ENCODE measurements at places on chromosomes 12 and 14. TPM values are rescaled to one million over a fixed set of nuclear protein-coding genes. Genes with fewer than 3 reads are reported as not detected.

DNA sequence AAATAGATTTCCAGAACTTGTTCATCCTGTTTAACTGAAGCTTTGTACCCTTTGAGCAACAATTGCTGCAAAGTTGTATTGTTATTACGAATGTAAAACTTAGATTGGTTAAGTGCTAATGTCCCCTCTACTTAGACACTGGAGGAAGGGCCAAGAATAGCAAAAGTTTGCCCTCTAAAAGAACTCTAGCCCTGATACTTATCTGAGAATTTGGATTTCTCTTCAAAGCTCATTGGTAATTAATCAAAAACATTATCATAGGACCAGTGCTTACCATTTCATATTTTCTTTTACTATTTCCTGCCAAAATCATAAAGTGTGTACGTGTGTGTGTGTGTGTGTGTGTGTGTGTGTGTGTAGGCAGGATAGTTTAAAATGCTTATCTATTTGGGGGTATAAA, 58.2 kb downstream of the LMNTD1 start:
- H3K36me3 ChIP-seq: no peaks in the 10 kb centered on the region
- no peak overlapping the region for H3K27ac ChIP-seq
- no peaks in the 10 kb centered on the region for H3K4me1 ChIP-seq
- no peak for DNase-seq

- H3K27ac ChIP-seq: no peak overlapping the region
- no peaks in the 10 kb centered on the region for H3K27me3 ChIP-seq
- no peak overlapping the region for H3K4me3 ChIP-seq
- H3K36me3 ChIP-seq: no peaks in the 10 kb centered on the region
Measured at GRCh38 chr12:87280893-87281292, 748.3 kb downstream of the C12orf50 start.

DNA sequence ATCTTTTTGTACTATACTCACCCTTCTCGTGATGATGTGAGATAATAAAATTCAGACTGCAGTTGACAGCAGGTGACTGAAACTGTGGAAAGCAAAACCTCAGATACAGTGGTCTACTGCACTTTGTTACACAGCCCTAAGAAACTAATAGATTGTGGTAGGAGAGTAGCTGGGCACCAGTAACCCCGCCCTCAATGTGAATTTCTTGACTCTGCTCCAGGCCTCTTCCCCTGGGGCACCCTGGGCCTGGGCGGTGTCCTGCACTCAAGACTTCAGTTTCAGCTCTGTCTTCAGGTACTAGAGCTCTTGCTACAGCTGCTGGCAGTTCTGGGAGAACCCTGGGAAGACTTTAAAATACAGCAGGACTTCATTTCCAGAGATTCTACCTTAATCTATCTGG, 197.6 kb upstream of the AVPR1A start:
- H3K36me3 ChIP-seq: no peaks in the 10 kb centered on the region
- no peaks in the 10 kb centered on the region for H3K4me1 ChIP-seq
- H3K27me3 ChIP-seq: no peaks in the 10 kb centered on the region
- no peak overlapping the region for H3K27ac ChIP-seq
- no peak for DNase-seq
- H3K4me3 ChIP-seq: no peak overlapping the region

GRCh38 chr12:50597200-50598195, 92.7 kb downstream of the DIP2B start:
- H3K4me1 ChIP-seq: no peaks in the 10 kb centered on the region
- H3K4me3 ChIP-seq: no peak overlapping the region
- no peaks in the 10 kb centered on the region for H3K36me3 ChIP-seq
- no peaks in the 10 kb centered on the region for H3K27me3 ChIP-seq

DNA sequence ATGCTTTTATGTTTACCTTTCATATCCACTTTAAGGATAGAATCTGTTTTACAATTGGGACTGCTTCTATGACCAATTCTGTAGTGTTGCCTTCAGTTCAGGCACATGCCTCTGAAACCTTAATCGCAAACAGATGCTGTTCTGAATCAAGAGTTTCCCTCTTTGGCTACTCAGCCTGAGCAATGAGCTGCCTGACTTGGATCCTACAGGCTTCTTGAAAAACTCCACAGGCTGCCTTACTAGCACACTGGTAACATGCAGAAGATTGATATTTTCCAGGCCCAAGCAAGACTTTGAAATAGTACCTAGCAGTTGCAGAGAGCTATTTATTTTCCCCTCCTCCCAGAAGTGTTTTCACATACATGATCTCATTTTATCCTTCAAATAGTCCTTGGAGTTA, 34.8 kb upstream of the PMCH start:
- no peaks in the 10 kb centered on the region for H3K27me3 ChIP-seq
- no peak overlapping the region for H3K4me3 ChIP-seq
- H3K4me1 ChIP-seq: no peaks in the 10 kb centered on the region
- H3K27ac ChIP-seq: no peak overlapping the region
- no peaks in the 10 kb centered on the region for H3K36me3 ChIP-seq
- DNase-seq: no peak

DNA sequence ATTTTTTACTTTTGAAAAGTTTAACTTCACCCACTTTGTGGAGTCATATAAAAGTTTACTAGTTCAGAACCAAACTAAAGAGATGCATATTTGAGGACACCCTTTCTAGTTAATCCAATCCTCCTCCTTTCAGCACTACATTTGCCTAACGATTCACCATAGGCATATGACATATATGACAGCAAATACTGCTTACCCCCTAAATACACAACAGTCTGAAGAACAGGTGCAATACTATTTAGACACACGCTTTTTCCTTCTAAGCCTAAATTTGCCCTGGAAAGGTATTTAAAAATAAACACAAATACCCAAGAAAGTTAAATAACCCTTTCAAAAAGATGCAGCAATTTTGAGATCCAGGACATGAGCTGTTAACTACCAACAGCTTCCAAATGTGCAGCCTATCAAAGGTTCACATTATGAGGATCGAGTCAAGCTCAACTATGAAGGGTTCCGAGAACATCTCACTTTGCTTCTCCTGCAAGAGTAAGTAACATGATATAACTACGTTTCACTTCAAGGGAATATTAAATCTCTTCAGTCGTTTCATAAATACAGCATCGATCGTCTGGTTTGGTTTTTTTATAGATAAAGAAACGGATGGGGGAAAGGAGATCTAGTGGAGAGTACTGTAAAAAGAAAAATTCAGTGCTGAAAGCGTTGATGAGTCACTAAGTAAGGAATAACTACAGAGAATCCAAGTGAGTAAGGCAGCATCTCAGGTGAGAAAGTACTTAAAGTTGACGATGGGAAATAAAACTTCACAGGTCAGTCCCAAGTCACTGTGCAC, 677 bp upstream of the AP4S1 start:
- peak overlapping the region; percentile 99 for H3K27ac ChIP-seq
- H3K27me3 ChIP-seq: no peaks in the 10 kb centered on the region
- H3K4me1 ChIP-seq: no peaks in the 10 kb centered on the region
- H3K36me3 ChIP-seq: no peaks in the 10 kb centered on the region
- no peak for DNase-seq

DNA sequence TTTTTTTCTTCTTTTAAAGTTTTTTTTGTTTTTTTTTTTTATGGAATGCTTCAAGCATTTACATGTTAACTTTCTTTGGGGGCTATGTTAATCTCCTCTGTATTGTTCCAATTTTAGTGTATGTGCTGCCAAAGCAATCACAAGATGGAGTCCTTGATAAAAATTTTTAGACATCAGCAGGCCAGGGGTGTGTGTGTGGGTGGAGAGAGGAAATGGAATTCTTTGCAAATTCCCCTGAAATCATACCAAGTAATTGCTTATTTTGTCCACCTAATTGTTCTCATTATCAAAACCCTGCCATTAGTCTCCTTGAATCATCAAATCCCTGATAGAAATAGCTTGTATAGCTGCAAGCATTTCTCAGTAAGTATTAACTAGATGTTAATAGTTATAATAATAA, 21.7 kb downstream of the RNF212B start:
- no peaks in the 10 kb centered on the region for H3K36me3 ChIP-seq
- no peaks in the 10 kb centered on the region for H3K27me3 ChIP-seq
- H3K4me1 ChIP-seq: no peaks in the 10 kb centered on the region

DNA sequence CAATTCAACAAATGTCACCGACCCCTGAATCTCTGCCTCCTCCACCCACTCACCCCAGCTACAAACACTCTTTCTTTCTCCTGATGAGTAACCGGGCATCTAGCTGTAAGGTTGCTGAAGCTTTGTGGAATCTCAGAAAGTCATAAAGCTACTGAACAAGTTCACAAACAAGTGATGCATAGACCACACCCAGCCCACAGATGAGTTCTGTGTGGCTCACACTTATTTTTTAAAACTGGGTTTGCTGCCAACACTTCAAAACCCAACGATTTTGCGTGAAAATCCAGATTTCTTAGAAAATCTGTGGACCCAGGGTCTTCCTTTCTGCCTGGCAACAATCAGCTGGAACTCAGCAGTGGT, 96.1 kb downstream of the APAF1 start:
- no peaks in the 10 kb centered on the region for H3K4me1 ChIP-seq
- no peaks in the 10 kb centered on the region for H3K36me3 ChIP-seq
- H3K27me3 ChIP-seq: no peaks in the 10 kb centered on the region
- DNase-seq: no peak
- H3K4me3 ChIP-seq: no peak overlapping the region

DNA sequence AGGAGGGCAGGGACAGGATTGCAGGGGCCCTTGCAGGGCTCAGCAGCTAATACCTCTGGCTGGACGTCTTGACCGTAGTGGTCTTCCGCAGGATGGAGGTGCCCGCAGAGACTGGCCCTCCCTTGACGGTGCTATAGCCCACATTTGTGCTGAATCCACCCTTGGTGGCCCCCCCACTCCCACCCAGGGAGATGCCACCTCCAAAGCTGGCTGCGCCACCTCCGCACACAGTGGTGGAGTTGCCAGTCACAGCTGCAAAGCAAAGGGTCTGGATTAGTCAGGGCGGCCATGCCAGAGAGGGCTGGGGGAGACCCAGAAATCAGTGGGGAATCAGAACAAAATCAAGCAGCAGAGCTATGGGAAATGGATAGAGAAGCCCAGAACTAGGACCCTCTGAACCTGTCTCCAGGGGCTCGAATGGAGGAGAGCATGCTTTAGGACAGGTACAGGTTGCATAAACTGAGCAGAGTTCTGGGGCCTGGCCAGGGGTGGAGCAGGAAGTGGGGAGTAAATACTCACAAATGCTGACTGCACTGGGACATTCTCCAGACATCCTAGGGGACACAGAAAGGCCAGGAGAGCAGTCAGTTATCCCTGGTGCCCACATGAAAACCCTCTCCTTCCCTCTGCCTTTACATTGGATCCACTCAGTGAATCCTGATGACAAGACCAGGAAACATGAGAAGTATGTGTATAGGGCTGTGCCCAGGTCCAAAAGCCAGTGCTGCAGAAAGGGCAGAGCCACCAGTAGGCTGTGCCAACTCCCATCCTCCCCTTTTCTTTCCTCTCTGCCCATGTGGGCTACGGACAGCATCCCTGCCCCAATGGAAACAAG, 8.1 kb upstream of the KRT4 start:
- no peak overlapping the region for H3K27ac ChIP-seq
- no peak overlapping the region for H3K4me3 ChIP-seq
- no peaks in the 10 kb centered on the region for H3K4me1 ChIP-seq

- H3K27ac ChIP-seq: no peak overlapping the region
- DNase-seq: no peak
- H3K4me3 ChIP-seq: no peak overlapping the region
Measured at GRCh38 chr12:97500537-97500936, 37.9 kb downstream of the RMST start.

GRCh38 chr12:56593909-56594621, 36.1 kb downstream of the BAZ2A start:
- peak; percentile 16 for DNase-seq
- no peak overlapping the region for H3K4me3 ChIP-seq
- H3K36me3 ChIP-seq: peaks cover 8% of the 10 kb centered on the region
- no peaks in the 10 kb centered on the region for H3K4me1 ChIP-seq
- H3K27me3 ChIP-seq: no peaks in the 10 kb centered on the region

DNA sequence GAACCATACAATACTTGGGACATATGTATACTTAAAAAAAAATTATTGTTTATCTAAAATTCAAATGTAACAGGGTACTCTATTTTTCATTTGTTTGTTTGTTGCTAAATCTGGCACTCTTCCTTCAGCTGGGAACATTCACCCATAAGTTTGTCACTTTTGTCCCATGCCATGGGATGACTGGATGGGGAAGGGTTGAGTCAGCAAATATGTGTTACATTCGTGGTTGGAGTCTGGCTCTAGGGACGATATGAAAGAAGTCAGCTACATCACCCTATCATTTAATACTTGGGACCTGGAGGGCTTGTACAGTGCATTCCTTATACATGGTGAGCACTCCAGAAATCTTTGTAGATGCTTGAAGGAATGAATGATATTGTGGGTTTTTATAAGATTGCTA, 131.3 kb downstream of the IPO8 start:
- H3K27ac ChIP-seq: no peak overlapping the region
- no peaks in the 10 kb centered on the region for H3K27me3 ChIP-seq
- no peak overlapping the region for H3K4me3 ChIP-seq
- no peak for DNase-seq

DNA sequence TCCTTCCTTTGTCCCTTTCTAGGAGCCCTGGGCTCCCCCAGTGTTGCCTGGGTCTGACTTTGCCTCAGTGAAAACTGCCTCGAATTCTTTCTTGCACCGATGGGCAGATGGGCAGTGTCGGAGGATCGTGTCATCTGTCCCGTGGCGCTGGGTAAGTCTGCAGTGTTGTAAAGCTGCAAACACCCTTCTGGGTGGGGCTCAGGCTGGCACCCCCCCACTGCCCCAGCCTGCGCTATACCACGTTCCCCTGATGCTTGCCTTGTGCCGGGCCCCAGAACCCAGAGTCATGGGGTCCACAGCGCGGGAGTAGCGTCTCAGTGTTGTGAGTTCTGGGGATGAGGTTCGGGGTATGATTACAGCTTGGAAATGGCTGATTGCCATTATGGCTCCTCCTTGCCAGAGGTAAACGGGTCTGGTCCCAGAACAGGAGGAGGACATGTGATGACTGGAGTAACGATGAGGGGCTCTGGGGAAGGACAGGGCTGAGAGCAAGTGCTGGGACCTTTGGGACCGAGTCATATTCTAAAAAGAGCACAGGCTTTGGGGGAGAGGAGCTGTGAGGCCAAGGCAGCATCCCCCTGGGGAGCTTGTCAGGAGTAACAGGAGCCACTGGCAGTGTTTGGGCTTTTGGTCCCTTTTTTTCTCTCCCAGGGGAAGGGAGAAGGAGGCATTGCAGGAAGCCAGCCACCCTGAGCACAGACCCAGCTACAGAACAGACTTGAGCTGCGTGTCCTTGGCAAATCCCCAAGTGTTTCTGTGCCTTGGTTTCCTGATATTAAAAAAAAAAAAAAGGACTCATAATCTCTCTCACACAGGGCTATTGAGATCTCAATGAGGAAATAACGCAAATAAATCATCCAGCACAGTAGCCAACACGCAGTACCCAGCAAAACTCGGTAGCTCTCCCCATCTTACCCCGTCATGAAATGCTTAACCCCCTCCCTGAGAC, 4.3 kb downstream of the RTL1 start:
- H3K4me1 ChIP-seq: peaks cover 15% of the 10 kb centered on the region
- no peaks in the 10 kb centered on the region for H3K36me3 ChIP-seq
- H3K27ac ChIP-seq: no peak overlapping the region
- H3K4me3 ChIP-seq: no peak overlapping the region
- no peaks in the 10 kb centered on the region for H3K27me3 ChIP-seq
- no peak for DNase-seq

GRCh38 chr12:47350062-47350408, 270.3 kb upstream of the AMIGO2 start:
- no peaks in the 10 kb centered on the region for H3K4me1 ChIP-seq
- H3K36me3 ChIP-seq: no peaks in the 10 kb centered on the region
- no peak for DNase-seq
- no peak overlapping the region for H3K4me3 ChIP-seq
- H3K27me3 ChIP-seq: no peaks in the 10 kb centered on the region

GRCh38 chr12:75452675-75453330, 27.8 kb upstream of the GLIPR1 start:
- H3K4me1 ChIP-seq: no peaks in the 10 kb centered on the region
- H3K4me3 ChIP-seq: no peak overlapping the region
- H3K36me3 ChIP-seq: no peaks in the 10 kb centered on the region

Gene PSEN1
- 46.3 TPM for total RNA-seq

Gene ITGB7
- 1.2 TPM for total RNA-seq

Gene RITA1
- 29.0 TPM for total RNA-seq

Gene CCDC197
- not detected for total RNA-seq

Gene FOXG1
- not detected for total RNA-seq

Gene NKX2-1
- total RNA-seq: not detected

Gene C12orf50
- total RNA-seq: 6.7 TPM
